ENCODE measurements at places on chromosomes 5 and 9. TPM values are rescaled to one million over a fixed set of nuclear protein-coding genes. Genes with fewer than 3 reads are reported as not detected.

Gene TEK
- 10.2 TPM for polyA plus RNA-seq

Gene MYORG
- polyA plus RNA-seq = 1.9 TPM

Gene TMEM250
- 16.5 TPM for polyA plus RNA-seq

Gene PCDHAC2
- 0.02 TPM for polyA plus RNA-seq

Gene IFNA2
- polyA plus RNA-seq = not detected

Gene ENTR1
- polyA plus RNA-seq = 13.6 TPM

Gene CDH9
- not detected for polyA plus RNA-seq

Gene EDIL3
- 5.4 TPM for polyA plus RNA-seq

Gene OSTF1
- 33.8 TPM for polyA plus RNA-seq

Gene ARID3C
- not detected for polyA plus RNA-seq

Gene MYO10
- 2.1 TPM for polyA plus RNA-seq

GRCh38 chr5:95406426-95407090 is 15.4 kb downstream of the FAM81B start:
- no peak for DNase-seq

DNA sequence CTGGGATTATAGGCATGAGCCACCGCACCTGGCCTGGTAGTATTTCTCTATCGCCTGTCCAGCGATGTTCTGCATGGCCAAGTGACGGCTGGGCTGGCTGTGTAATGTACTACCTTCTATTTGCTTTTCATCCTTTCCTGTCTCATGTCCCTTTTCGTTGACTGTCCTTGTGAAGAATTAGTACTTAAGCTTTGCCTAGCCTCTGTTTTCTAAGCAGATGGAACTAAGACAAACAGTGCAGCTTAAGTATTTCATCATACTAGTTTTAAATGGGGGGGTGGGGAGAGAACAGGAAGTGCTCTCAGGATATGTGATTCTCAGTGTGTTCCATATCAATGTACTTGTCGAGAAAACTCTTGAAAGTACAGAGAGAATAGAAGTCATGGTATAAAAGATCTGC is 31.7 kb upstream of the CCL21 start:
- DNase-seq = no peak

DNA sequence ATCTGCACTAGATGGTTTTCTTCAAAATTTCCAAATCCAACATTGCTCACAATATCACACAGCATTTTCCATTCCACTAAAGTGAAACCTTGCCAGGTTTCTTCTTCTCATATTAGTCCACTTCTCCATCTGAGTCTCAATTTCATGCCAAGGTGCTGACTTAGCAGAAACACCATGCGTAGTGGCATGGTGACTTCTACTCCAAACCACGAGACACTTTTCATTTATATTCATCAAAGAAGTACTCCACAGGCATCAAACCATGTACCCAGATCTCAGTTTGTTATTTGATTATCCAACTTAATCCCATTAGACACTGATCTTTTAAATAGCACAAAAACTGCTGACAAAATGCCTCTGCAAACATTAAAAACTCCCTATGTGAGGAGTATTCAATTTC is 233.4 kb upstream of the ITGA1 start:
- no peak for DNase-seq

- no peak for DNase-seq
Measured at GRCh38 chr9:98367371-98367900, 112.0 kb upstream of the TBC1D2 start.

GRCh38 chr5:126514131-126514557 is 80.9 kb downstream of the ALDH7A1 start:
- no peak for DNase-seq

- no peak for DNase-seq
Measured at GRCh38 chr5:66897356-66897755, 299.2 kb downstream of the CD180 start.

DNA sequence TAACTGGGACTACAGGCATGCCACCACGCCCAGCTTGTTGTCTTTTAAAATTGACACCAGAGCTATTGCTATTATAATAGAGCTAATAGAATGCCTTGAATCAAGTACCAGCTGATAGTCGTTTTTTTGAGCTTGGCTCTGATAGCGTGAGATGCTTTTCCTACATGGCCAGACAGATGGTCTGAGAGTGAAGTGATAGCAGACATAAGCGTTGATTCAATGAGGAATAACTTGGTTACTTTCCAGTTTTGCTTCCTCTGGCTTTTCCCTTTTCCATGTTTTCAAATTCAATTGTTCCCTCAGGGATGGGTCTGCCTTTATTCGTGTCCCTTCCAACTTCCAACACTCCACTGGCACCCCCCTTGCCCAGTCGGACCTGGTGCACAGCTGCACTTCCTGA is 15.4 kb downstream of the AGXT2 start:
- no peak for DNase-seq

- DNase-seq = no peak
Measured at GRCh38 chr5:113742639-113743038, 229.1 kb downstream of the YTHDC2 start.

DNA sequence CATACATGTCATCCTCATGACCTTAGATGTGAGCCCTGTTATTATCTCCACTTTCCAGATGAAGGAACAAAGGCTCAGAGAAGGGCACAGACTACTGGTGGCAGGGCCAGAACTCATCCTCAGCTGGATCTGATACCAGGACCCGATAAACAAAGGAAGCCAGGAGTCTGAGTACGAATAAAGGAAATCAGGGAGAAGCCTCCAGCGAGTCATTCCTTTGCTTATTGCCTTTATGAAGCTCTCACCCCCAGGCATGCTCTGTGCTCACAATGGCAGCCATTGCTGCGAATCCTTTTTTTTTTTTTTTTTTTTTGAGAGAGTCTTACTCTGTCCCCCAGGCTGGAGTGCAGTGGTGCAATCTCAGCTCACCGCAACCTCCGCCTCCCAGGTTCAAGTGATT is 130.1 kb downstream of the GAPVD1 start:
- DNase-seq = no peak

- no peak for DNase-seq
Measured at GRCh38 chr9:122091682-122092592, 1.2 kb downstream of the TTLL11 start.

DNA sequence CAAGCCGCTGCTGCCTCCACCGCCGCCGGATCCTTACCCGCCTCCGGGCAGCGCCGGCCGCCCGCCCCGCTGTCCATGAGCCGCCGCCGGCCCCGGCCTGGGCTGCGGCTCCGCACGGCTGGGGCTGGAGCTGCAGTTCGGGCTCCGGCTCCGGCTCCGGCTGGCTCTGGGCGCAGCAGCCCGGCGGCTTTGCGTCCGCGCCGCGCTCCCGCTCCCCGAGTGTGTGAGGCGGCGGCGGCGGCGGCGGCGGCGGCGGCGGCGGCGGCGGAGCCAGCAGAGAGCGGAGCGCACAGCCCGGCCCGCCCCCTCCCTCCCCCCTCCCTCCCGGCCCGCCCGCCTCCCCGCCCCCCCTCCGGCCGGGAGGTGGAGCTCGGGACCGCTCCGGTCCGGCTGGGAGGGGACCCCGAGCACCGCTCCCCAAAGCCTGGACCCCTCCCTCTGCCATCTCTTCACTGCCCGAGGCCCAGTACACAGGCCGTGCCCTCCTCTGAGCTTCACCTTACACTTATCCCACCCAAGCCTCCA is at the start of gene PCDH1:
PCDH1 (minus strand) TSS at position 225 of the 525 bp plus-strand sequence; CDS start at position 77, 148 bp downstream.
- DNase-seq = peak; percentile 81

DNA sequence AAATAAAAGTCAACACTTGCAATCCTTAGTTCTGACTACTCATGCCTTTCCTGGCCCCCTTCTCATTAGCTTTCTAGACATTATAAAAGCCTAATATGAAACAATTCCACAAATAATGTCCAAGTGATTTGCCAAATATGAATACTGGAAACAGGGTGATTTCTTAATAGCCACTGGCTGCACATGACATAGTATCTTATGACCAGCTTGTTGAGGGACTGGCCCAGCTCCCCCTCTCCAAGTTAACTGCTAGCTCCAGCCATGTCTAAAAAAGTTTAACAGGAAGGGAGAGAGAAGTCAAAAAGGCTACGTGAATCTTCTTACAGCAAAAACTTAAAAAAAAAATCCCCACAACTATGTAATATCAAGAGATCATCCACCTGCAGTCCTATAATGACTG is 1.5 kb downstream of the CERT1 start:
- DNase-seq = no peak

DNA sequence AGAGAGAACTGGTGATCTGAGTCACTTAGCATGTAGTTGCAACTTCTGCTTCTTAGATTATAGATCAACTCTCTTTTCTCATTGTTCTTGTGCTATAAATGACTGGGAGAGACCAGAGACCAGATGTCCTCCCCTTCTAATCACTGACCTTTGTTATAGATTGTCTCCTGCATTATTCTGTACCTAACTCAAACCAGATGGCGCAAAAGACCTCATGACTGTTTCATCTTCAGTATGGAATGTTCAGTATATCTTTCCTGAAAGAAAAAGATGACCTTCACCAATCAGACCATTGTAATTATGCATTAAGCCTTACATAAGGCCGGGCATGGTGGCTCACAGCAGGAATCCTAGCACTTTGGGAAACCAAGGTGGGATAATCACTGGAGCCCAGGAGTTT is 30.5 kb upstream of the ADAM19 start:
- DNase-seq = no peak

- DNase-seq = peak; percentile 21
Measured at GRCh38 chr5:179759581-179760551, 27.2 kb downstream of the MAML1 start.

DNA sequence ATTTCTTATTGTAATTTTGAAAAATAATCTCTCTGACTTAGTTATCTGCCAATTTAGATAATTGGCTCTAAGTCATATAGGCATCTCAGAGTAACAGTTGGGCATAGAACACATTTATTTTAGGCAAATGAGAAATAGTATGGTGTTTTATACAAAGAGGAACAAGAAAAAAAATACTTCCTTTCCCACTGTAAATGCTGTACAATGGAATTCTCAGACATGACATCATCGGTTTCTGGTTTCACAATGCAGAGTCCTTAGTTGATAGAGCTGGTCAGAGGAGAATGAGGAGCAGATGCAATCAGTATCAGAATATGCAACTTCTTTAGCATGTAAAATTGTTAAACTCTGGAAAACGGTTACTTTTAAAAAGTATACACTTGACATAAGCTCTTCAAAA is 49.4 kb downstream of the PLK2 start:
- no peak for DNase-seq

- peak; percentile 68 for DNase-seq
Measured at GRCh38 chr5:172749881-172750633, 20.9 kb downstream of the DUSP1 start.

DNA sequence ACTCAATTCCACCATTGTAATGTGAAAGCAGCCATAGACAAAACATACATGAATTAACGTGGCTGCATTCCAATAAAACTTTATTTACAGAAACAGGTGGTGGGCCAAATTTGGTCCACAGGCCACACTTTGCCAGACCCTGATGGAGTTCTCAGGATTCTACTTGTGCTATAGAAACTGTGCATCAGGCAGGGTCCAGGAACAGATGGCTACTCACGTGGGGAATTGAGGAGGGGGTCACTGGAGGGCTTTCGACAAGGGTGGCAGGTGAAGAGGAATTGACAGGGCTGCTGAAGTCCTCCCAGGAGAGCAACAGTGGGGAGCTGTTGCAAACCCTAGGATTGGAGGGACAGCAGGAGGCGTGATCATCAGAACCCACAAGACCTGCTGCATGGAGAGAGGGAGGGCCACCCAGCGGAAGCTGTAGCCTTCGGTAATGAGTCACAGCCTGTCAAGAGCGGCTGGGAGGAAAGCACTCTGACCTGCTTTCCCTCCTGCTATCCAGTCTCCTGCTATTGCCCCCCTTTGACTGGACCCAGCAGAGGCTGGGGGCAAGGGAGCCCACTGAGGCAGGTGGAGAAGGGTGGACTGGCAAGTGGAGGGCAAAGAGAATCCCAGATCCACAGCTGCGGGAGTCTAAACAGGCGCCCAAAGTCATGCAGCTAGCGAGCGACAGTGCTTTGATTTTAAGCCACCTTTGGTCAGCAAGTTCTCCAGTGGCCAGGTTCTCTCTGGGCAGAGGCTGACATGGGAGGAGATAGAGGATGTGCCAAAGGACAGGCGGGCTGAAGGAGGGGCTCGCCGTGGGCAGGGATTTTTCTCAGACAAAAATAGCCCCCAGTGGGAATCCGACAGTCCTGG is 138.3 kb upstream of the SMIM23 start:
- DNase-seq = no peak
